ENCODE measurements at places on chromosomes 3 and 15.

- DNase-seq: no peak
Observed at GRCh38 chr15:71015342-71015741, 99.9 kb upstream of the THSD4 start.

DNA sequence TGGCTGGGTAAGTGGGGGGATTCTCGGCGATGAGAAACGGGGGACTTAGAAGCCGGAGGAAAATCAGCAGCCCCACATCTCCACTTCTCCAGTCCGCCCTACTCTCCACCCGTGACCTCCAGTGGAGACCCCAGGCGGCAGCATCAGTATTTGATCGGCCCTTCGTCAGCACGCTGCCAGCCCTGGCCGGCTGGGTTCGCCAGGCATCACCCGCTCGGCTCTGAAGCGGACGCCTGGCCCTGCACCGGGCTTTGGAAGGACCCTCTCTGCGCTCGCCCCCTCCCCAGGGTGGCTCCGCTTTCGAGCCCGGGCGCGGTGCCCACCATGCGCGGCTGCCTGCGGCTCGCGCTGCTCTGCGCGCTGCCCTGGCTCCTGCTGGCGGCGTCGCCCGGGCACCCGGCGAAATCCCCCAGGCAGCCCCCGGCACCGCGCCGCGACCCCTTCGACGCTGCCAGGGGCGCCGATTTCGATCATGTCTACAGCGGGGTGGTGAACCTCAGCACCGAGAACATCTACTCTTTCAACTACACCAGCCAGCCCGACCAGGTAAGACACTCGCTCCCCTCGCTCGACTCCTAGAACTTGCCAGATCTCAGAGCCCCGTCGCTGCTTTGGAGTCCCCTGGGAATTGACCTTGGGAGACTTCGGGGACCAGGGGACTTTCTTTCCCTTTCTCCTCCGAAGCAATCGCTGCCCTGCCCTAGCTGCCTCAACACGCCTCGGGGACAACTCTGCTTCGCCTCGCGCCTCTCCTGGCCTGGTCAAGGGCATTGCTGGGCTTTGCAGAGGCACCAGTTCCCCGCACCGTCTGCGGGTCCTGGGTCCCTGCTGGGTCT lies 561 bp downstream of the SIDT1 start:
- peak; percentile 29 for DNase-seq

- DNase-seq: no peak
Observed at GRCh38 chr3:141863491-141863890, 13.0 kb upstream of the ATP1B3 start.

GRCh38 chr15:74414603-74415338 lies 19.0 kb downstream of the SEMA7A start:
- no peak for DNase-seq

DNA sequence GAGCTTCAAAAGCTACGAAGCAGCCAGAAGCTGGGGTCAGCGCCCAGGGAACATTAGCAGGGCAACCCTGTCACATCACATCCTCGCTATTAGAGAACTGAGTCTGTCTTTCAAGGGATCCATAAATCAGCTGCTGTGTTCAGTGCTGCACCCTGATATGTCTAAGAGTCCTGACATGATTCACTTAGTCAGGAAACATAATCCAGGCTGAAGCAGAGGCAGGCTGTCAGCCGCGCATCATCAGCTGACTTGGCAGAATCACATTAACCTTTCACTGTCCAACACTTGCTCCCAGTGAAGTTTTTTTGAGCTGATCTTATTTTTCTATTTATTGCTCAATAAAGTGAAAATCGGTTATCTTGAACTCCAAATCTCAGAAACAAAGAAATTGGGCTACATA lies 23.5 kb downstream of the MYH15 start:
- DNase-seq: no peak

DNA sequence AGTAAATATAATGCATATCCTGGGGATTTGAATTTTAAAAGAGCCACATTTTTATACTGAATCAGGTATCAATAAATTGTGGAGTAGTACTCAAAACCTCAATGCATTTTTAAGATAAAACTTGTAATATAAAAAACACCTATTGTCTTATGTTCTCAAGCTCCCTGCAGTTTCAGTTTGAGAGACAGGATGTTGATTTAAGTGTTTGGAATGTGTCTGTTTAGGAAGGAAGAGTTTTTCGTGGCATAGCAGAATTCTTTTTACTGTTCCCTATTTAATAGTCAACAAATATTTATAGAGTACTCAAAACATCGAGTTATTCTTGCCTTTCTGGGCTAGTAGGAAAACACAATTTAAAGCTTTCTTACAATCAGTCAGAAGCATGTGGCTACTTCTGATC lies 146.1 kb upstream of the BCHE start:
- DNase-seq: no peak

- DNase-seq: no peak
Observed at GRCh38 chr3:50269977-50270413, 1.0 kb downstream of the SEMA3B start.

DNA sequence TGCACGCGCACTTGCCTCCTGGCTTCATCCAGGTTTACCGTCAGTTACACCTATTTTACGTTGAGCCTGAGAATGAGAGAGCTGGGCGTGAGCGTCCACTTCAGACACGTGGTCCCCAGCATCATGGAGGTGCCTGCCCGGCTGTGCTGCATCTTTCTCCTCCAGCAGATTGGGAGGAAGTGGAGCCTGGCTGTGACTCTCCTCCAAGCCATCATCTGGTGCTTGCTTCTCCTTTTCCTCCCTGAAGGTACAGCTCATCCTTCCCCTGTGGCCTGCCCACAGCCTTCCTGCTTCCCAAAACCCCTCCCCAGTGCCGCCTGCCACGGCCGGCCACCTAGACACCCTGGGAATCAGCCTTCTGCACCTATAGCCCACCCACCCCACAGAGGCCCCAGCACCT lies 31.6 kb downstream of the SLC22A14 start:
- DNase-seq: no peak

- no peak for DNase-seq
Observed at GRCh38 chr3:181956122-181956521, 244.4 kb downstream of the SOX2 start.

DNA sequence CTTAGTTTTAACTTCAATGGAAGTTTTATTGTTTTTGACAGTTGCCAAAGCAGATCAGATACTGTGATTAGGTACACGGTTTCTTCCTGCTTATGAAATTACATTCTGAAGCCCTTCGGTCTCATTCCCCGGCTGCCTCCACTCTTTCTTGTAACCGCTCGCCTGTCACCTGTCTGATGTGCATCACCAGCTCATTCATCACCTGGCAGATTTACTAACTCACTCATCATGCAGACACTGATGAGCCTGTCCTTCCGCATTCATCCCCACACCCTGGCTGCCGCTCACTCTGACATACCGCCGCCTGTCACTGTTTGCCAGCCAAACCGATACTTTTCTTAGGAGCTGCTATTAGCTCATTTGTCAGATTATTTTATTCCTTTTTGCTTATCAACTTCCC lies 82.8 kb upstream of the NSMCE3 start:
- no peak for DNase-seq

- DNase-seq: no peak
Observed at GRCh38 chr15:94145046-94145445, 86.3 kb upstream of the MCTP2 start.

GRCh38 chr15:89917442-89918101 lies 4.8 kb upstream of the ARPIN start:
- no peak for DNase-seq

- DNase-seq: no peak
Observed at GRCh38 chr15:67998599-67999133, 55.4 kb upstream of the PIAS1 start.

GRCh38 chr3:56624725-56625124 lies 58.3 kb downstream of the TASOR start:
- no peak for DNase-seq

GRCh38 chr3:66483006-66483405 lies 17.8 kb downstream of the LRIG1 start:
- no peak for DNase-seq

DNA sequence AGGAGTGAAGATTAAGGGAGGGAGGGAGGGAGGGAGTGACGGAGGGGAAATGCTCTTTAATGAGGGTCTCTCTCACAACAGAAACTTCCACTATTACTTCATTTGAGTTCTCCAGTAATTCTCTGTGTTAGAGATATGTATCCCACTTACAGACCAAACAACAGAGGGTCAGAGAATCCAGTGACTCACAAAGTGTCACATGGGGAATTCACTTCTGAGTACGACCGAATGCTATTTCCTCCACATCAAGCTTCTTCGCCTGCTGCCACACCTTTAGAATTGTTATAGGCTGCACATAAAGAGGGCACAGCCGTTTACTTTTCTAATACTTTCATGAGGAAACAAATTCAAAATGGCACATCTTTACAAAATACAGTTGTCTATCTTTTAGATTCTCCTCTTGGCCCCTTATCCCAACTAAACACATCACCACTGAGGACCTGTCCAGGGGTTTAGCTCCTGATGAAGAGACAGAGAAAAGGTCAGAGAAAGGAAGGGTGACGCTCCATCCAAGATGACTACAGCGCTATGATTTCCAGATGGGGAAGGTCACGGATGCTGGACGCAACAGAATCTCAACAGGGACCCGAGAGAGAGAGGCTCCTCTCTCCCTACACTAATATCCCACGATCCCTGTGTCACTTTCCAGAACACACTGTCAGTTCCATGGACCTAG lies 119.0 kb downstream of the XXYLT1 start:
- no peak for DNase-seq

- DNase-seq: no peak
Observed at GRCh38 chr3:177203689-177204395, 6.6 kb upstream of the TBL1XR1 start.

GRCh38 chr3:156676768-156677479 lies 2.5 kb downstream of the TIPARP start:
- DNase-seq: no peak

DNA sequence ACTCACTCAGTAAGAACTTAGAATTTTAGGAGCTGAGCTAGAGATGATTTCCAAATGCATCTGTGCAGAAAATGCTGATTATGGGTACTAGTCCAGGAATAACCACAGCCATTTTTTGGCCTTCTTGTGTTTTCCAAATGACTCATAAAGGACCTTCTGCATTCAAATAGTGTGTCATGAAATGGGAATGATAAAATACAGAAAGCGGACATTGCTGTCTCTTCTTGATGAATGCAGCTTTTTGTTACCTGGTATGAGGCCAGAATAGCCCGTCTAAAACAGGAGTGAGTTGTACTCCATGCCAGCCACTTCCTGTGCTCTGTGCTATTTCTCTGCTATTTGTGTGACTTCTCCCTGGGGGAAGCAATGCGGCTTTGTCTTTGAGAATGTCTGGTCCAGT lies 20.5 kb upstream of the FRMD5 start:
- DNase-seq: no peak

DNA sequence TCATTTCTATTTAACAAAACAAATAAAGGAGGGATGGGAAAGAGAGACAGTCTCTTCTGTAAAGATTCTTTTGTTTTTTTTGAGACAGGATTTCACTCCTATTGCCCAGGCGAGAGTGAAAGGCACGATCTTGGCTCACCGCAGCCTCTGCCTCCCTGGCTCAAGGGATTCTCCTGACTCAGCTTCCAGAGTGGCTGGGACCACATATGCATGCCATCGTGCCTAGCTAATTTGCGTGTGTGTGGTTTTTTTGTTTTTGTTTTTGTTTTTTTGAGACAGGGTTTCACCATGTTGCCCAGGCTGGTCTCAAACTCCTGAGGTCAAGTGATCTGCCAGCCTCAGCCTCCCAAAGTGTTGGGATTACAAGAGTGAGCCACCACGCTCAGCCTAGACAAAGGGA lies 23.3 kb downstream of the STAG1 start:
- no peak for DNase-seq

DNA sequence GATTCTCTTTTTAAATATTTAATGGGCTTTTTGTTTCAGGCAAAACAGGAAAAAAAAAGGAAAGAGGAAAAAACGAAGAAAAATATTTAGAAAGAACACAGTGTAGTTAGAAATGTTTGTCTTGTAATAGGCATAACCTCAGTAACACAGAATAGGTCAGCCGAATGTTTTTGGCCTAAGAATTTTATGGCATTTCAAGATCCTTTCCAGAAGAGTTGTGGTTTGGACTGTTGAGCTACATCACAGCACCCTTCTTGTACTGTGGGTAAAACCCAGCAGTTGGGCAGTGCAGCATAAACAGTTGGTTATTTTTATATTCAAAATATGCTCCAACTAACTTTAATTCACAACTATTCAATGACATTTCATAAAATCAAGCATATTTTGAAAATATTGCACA lies 474.4 kb upstream of the AGTR1 start:
- no peak for DNase-seq

DNA sequence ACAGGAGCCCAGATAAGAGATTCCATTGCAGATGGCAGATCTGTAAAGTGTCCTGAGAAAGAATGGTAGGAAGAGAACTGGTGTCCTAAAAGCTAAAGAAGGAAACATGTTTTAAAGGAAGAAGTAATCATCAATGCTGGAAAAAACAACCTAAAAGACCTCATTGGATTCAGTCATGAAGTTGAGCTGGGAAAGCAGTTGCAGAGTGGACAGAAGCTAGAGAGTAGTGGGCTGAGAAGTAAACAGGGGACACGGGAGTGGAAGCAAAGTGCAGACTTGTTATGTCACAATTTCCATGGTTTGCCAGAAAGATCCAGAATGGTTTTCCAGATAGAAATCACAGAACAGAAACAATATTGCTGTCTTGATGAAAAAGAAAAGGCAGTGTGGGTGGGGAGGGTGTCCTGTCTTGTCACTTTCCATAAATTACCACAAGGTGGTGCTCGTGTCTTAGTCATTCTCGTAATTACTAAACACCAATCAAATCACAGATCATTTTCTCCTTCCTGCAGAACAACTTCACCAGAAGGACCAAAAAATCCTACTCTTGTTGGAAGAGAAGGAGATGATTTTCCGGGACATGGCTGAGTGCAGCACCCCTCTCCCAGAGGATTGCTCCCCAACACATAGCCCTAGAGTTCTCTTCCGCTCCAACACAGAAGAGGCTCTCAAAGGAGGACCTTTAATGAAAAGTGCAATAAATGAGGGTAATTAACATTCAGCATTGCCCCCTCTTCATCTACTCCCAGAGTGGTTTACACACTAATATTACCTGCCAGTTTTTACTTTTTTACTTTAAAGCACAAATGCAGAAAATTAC lies 64.5 kb downstream of the KLHL25 start:
- DNase-seq: no peak

DNA sequence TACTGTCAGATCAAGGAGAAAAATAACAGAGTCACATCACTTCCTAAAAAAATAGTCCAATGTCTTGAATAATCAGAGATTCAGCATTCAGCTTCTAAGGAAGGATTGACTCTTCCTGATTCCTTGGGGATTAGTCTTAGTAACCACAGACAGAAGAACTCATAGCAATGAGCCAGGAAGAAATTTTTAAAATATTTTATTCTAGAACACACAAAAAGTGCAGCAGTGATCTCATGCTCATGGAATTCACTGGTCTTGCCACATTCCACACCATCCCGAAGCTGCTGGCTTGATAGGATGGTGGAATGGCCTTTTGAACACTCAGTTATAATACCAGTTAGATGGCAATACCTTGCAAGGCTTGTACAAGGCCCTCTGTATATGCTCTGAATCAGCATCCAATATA lies 43.0 kb upstream of the ABI3BP start:
- no peak for DNase-seq

DNA sequence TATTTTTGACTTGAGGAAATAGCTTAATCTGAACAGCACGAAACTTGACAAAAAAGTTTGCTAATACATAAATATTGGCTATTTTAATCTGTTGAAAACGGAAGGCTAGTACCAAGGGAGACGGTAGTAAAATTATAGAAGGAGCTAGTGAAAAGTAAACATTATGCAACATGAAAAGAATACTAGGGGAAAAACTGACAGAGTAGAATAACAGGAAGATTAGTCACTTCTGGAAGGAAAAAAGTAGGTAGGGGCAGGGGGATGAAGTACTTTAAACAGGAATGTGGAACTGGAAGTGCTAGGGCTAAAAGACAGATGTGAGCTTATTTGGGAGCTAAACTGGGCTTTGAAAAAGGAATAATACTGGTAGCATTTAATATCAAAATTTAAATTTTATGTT lies 60.1 kb downstream of the MBNL1 start:
- DNase-seq: no peak
